Testis (tissue), 5 donors: ENCODE measurements at places on chromosomes 16 and 17. TPM values are rescaled to one million over a fixed set of nuclear protein-coding genes. Genes with fewer than 3 reads are reported as not detected.

DNA sequence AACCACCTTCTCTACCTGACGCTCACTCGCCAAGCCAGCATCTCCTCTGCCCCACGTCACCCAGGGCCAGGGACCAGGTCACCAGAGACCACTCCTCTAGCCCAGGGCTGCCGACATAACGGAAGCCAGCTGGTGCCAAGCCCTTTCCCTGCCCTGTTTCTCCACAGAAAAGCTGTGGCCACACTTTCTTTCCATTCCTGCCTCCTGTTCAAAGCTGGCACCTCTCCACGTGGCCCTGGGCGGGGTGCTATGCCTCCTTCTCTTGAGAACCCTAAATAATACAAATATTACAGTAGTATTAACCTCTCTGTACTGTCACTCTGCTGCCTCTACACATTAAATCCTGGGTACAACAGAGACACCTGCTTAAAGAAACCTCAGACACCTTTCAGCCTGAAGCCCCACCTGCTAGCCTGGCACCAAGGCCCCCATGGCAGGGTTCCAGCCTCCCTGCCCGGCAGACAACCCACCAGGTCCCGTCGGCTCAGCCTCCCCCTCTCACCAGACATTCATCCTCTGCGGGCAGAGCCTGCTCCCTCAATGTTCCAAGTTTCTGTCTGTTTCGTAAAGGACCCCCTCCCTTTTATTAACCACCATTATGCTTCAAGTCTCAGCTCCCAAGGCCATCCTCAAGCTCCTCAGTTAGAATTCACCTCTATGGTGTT is 62.3 kb downstream of the TIMM22 start:
- no peak for DNase-seq
- no peak overlapping the region for H3K4me3 ChIP-seq
- H3K27ac ChIP-seq = no peak overlapping the region
- no peaks in the 10 kb centered on the region for H3K4me1 ChIP-seq
- no peaks in the 10 kb centered on the region for H3K36me3 ChIP-seq

DNA sequence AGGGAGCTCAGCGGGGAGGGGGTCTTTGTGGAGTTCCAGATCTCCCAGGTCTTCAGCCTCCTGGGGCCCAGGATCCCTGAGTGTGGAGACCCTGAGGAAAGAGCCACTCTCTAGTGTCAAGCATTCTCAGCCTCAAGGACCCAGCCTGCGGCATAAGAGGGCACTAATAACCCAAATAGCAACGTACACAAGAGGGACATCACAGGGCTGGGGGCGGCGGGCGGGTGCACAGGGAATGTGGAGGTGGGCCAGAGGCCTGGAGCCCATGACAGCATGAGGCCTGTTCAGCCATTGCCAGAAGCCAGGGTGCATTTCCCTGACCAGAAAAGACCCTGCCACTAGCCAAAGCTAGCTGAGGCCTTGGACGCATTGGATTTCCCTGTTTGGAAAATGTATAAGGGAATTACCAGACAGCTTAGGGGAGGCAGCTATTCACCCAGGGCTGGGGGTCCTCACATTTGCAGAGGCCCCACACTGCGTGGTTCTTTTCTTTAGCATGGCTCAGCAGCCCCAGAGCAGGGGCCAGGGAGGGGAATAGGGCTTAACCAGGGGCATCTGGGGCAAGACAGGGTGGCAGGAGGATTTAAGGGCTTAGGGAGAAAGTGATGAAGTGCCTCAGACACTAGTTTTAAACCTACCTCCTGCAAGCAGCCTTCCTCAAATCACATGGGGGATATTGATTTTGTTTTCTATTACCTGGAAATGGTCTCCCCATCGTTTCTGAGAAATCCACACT is 13.5 kb upstream of the ALOX15B start:
- H3K36me3 ChIP-seq = no peaks in the 10 kb centered on the region
- no peaks in the 10 kb centered on the region for H3K4me1 ChIP-seq
- no peaks in the 10 kb centered on the region for H3K27me3 ChIP-seq
- no peak for DNase-seq
- no peak overlapping the region for H3K4me3 ChIP-seq
- H3K27ac ChIP-seq = no peak overlapping the region

CACNG3 gene
- not detected for total RNA-seq

PAQR4 gene
- total RNA-seq = 6.4 TPM
